ENCODE measurements at places on chromosomes 5 and 9.

DNA sequence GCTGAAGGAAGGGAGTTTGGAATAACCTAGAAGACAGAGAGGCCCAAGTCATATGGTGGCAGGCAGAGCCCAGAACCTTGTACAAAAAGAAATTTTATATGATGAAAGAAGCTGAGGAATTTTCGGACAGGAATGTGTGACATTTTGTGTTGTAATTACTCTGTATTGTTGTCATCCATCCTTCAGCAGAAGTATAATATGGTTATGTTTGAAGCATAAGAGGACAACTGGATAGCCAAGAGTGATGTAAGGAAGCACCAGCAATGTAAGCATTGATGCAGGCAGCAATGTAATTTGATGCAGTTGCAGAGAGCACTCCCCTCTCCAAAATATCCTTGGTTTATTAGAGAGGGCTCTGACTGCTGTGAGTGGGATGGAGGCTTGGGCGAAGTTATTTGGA, 19.1 kb upstream of the SNX2 start:
- no peak for DNase-seq

DNA sequence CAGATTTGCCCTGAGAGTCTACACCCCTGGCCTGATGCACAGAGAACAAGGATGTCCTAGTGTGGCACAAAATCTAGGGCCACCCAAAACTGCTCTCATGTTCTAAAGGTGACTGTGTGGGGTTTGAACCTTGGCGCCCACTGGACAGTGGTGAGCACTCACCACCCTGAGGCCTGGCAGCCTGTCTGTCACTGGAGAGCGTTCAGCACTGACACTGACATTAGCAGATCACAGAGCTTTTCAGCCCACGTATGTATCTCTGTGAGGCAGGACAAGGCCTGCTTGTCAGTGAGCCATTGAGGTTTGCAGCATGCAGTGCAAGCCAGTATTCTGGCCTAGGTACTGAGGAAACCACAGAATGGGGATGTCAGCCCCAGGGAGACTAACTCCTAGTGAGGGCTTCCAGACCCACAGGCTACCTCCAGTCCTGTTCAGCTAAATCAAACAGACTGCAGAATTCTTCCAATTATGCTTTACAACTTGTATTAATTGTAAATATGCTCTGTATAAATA, 38.9 kb upstream of the SLC2A8 start:
- DNase-seq: no peak

- no peak for DNase-seq
Observed at GRCh38 chr9:137181680-137182079, 6.7 kb downstream of the ANAPC2 start.

GRCh38 chr5:158990979-158991775, 108.5 kb downstream of the EBF1 start:
- no peak for DNase-seq

DNA sequence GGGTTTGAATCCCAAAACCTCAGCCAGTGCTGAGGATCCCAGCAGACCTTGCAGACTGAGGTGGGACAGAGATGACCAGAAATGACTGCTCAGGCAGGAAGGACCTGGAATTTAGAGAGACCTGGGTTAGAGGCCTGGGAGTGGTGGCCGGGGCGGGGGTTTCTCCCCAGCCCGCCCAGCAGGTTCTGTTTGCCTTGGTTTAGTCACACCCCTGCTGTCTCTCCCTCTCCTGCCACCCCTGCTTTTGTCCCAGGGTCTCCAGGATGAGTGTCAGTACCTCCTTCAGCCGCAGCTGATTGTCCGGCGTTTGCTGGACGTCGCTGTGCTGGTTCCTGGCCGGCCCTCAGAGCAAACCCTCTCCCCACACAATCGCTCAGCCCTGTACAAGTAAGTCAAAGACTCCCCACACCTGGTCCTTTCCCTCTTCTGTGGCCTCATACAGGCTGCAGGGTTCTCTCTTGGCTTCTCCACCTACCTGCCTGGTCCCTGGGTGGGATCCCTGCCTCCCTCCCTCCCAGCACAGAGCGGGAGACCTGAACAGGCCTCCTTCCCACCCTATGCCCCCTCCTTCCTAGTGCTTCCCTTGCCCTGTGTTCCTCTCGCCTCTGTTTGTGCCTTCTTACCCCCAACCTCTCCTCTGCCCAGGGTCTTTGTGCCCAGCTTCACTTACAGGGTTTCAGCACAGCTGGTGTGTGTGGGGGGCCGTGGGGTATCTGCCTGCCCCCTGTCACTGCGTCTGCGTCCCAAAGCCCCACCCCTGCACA, 12.0 kb downstream of the TMEM8B start:
- no peak for DNase-seq

DNA sequence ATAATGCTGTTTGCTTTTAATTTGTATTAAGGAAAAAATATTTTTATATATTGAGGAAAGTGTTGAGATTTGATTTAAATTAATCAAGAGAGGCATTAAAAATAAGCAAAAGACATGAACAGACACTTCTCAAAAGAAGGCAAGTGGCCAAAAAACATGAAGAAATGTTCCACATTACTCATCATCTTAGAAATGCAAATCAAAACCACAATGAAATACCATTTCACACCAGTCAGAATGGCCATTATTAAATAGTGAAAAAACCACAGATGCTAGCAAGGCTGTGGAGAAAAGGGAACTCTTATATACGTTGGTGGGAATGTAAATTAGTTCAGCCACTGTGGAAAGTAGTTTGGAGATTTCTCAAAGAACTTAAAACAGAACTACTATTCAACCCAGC, 45.9 kb downstream of the RANBP17 start:
- no peak for DNase-seq

- DNase-seq: no peak
Observed at GRCh38 chr9:32665101-32665500, 29.6 kb upstream of the TAF1L start.

- DNase-seq: no peak
Observed at GRCh38 chr5:176597417-176598389, 12.3 kb downstream of the GPRIN1 start.

- no peak for DNase-seq
Observed at GRCh38 chr9:131870156-131870555, 130.3 kb upstream of the RAPGEF1 start.

DNA sequence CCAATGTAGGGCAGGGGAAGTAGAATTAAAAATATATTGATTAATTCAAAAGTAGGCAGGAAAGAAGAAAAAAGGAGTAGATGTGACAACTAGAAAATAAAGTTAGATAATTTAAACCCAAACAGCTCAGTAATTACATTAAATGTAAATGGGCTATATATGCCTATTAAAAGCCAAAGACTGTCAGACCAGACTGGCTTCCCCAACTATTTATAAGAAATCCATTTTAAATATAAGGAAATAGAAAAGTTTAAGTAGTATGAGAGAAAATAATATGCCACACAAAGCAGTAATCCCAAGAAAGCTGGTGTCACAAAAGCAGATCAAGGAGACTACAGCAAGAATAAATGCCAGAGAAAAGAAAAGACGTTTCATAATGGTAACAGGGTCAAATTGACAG, 28.9 kb upstream of the SARDH start:
- DNase-seq: no peak

DNA sequence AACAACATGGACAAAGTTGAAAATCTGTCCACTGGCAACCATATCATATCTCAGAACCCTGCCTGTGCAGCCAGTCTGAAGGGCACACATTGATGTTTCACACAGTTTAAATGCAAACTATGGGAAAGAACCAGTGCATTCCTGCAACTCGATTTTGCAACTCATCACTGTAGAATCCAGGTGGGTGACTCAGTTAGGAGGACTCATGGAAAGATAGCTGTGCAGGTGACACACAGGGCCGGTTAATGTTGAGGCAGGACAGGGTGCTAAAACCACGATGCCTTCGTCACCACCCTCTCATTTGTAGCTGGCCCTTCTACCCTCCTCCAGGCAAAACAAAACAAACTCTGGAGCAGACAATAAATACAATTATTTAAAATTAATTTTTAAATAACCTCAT, 62.8 kb downstream of the TLE1 start:
- DNase-seq: no peak

GRCh38 chr5:89840906-89841305, 568.6 kb downstream of the CETN3 start:
- DNase-seq: no peak

DNA sequence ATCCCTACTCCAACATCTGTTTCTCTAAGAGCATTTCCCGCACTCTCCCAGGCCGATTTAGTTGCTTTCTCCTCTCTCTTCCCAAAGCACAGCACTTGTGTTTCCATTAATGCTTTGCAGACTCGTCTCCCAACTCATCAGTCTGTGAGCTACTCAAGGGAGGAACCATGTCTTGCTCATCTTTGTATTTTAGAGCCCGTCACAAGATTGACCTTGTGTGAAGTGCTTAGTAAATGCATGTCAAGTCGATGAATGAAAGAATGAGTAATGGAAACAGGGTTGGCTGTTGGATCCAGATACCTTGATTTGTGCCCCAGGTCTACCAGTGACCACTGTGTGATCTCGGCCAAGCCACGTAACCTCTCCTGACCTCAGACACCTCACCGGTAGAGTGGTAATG, 99.3 kb downstream of the KLF4 start:
- no peak for DNase-seq

GRCh38 chr9:74577956-74578355, 80.8 kb downstream of the RORB start:
- no peak for DNase-seq

- DNase-seq: no peak
Observed at GRCh38 chr5:176438959-176439757, 9.0 kb upstream of the FAF2 start.

DNA sequence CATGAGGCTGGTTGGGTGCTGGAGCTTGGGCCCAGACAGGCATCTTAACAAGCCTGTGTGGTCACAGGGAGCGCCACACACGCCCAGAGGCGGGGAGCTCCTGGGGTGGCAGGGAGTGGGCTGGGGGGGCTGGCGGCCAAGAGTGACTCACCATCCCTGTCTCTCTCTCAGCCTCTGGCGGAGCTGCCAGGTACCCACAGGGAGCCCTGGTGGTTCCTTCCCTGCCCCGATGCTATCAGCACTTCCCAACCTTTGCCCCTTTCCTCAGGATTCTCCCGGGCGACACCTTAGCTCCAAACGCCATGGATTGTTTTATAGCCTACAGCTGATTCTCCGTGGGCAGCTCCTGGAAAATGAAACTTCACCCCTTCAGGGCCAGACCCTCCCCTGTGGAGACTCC, 5.5 kb downstream of the SLC9A3 start:
- DNase-seq: no peak

- no peak for DNase-seq
Observed at GRCh38 chr5:30103452-30104202, 1089.9 kb upstream of the CDH6 start.

GRCh38 chr5:17157916-17158529, 59.4 kb upstream of the BASP1 start:
- DNase-seq: no peak

- no peak for DNase-seq
Observed at GRCh38 chr9:137078701-137079400, 1.5 kb downstream of the UAP1L1 start.

GRCh38 chr9:36625006-36625615, 52.4 kb downstream of the MELK start:
- DNase-seq: no peak

Data from hematopoietic multipotent progenitor cell (in vitro differentiated cells).